Fibroblast of lung (primary cell): ENCODE measurements at places on chromosomes 5 and 9.

- no peak for DNase-seq
These were observed 668.2 kb downstream of the DTWD2 start for GRCh38 chr5:118320121-118320520.

DNA sequence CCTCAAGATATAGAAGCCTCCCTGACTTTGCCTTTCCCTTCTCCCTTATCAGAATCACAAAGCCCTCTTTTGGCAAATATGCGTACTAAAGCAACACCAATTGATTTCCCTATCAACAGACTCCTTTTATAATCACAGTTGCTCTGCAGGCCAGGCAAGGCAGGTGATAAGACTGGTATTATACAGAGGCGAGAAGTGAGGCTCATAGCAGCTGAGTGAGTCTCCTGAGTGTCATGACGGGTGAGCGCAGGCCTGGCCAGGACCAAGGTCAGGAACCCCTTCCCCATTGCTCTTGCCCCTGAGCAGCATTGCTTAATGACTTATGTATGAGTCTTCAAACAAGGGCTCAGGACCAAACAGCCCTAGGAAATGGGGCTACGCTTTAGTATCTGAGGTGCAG is 70.8 kb downstream of the FBXO38 start:
- no peak for DNase-seq

DNA sequence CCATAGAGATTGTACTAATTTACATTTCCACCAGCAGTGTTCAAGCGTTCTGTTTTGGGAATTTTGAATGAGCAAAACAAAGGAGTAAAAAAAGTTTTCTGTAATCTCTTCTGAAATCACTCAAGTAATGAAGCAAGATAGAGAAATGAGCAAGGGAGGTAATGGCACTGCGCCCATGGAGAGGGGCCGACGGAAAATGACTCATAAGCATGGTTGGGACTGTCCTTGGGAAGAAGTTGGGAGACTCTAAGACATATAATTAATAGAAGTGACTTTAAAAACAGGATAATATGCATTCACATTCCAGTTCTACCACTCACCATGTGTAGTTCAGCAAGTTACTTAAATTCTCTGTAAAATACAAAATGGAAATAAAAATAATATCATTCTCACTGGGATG is 62.5 kb upstream of the C5orf46 start:
- DNase-seq, result peak; percentile 42

DNA sequence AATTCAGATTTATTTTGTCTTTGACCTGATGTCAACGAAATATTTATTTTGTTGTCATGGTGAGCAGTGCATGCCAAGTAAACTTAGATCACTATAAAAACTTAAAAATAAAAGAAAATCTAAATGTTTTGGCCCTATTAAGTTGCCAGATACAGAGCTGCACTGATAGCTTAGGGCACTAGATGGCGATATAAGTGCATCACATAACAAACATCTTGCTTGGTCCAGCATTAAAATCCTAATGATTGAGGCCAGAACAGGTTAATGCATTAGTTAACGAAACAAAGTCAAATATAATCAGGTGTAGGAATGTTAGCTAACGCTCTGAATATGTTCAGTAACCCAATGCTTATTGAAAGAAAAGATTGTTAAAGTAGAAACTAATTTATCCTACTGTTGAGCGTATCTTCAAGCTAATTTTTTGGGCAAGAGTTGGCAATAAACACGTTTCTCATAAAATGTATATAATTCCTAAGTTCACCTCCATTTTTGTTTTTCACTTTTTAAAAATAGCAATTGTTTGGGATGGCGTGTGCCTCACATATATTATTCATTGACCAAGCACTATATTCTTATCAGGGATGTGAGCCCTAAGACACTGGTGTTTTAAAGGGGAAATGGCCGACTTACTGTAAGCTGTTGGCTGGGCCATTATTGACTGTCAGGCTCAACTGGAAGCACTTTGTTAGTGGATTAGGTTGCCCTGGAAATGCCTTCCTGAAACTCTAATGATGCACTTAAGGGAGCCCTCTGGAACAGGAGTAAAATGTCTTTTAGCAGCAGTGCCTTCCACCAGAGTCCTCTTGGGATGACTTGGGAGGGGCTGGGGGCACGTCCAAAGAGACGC is 33.3 kb downstream of the KCTD16 start:
- DNase-seq, result peak; percentile 62

GRCh38 chr5:97854871-97855762 is 672.1 kb upstream of the RIOK2 start:
- peak; percentile 75 for DNase-seq

DNA sequence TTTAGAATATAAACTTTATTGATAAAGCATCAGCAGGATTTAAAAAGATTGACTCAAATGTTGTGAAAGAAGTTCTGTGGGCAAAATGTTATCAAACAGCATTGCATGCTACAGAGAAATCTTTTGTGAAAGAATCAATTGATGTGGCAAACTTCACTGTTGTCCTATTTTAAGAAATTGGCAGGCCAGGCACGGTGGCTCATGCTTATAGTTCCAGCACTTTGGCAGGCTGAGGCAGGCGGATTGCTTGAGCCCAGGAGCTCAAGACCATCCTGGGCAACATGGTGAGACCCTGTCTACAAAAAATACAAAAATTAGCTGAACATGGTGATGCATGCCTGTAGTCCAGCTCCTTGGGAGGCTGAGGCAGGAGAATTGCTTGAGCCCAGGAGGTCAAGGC is 17.4 kb downstream of the ZBTB43 start:
- no peak for DNase-seq

DNA sequence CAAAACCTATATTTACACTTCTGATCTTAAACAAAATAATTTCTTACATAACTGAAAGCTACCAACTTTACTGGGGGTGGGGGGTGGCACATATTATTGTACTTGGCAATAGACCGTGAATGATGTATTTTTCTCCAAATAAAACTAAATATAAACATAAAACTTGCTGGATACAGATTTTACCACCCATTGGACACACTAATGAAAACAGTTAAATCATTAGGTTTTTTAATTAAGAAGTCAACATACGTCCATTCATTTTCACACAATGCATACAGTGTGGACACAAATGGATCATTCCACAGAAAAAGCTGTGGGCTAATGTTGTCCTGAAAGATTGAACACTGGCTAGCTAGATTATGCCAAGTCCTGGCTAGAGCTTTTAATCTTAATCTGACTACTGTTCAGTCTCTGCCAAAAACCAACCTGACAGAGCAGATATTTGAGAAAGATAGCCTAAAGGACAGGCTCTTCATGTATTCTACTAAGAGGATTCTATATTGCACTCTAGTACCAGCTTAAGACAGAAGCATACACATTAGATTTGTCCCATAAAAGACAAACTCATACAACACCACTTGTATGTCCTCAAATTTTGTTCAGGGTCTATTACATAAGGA is 118.1 kb downstream of the SIL1 start:
- DNase-seq, result no peak

DNA sequence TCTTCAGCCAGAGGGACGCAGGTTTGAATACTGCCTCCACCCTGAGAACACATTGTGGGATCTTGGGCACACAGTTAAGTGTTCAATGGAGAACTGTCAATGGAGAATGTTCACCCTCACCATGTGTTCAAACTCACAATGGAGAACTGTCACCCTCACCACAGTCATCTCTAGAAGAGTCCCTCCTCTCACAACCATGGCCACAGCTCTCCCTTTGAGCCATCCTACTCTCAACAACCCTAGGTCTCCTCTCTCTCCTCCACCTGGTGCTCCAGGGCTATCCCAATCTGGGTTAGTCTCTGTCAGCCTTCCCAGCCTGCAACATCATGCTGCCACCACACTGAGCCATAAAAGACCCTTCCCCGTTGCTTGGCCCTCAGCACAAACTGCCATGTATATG is 36.3 kb upstream of the HAND1 start:
- DNase-seq, result no peak

GRCh38 chr5:1755321-1755949 is 44.2 kb downstream of the MRPL36 start:
- no peak for DNase-seq

DNA sequence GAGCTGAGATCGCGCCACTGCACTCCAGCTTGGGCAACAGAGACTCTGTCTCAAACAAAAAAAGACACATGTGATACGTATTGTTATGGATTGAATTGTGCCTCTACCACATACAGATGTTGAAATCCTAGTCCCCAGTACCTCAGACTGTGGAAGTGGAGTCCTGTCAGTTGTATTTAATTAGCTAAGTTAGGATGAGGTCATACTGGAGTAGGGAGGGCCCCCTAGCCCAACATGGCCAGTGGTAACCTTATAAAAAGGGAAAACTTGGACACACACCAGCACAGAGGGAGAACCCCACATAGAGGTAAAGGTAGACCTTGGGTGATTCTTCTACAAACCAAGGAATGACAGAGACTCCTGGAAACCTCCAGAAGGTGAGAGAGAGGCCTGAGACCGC is 119.8 kb downstream of the GADD45G start:
- no peak for DNase-seq

DNA sequence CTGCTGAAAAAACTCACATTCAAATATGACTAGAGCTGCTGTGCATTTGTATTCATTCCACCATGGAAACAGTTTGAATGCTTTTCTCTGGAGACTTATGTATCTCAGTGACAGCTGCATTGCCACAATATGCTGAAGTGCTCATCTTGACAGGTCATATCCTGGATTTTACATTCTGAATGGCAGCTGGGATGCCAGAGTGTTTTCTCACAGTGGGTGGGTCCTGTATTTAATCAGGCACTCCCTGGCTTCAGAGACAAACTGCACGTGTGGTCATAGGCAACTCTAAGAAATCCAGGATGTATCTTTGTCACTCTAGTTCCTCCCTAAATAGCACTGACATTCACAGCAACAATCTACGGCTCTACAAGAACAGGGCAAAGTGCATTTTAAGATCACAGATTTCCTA is 75.6 kb downstream of the ST8SIA4 start:
- DNase-seq, result peak; percentile 27

GRCh38 chr9:116154976-116155697 is 1.5 kb downstream of the PAPPA start:
- DNase-seq, result peak; percentile 81

DNA sequence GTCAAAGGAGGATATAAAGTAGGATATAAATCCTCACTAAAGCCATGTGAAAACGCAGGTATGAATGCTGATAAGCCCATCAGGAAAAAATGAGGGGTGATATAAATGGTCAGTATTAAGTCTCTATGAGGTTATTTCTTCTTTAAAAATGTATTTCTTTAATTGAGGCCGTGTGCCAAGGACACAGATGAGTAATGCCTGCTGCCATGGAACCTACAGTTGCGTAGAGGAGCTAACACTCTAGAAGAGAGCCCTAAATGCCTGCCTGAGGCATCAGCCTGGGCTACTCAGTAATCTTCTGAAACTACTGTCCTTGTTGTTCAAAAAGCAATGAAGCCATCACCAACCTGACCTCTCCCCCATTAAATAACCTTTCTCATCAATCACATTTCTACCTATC is 84.9 kb downstream of the KLHL3 start:
- DNase-seq, result peak; percentile 7

DNA sequence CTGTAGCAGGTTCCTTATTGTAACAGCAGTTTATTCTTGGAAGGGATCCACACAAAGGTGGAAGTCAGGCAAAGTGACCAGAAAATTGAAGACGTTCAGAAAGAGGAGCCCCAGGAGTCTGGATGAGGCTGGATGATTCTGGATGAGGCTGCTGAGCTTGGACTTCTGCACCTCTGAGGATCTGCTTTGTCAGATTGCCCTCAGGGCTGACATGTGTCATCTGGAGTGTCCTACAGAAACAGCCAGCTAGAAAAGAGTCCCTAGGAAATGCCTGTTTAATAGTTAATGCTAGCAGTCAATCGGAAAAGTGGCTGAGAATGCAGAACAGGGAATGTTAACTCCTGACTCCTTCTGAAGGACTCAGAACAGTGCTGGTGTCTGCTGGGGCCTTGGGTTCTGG is 236.4 kb downstream of the LRRC70 start:
- DNase-seq, result no peak

DNA sequence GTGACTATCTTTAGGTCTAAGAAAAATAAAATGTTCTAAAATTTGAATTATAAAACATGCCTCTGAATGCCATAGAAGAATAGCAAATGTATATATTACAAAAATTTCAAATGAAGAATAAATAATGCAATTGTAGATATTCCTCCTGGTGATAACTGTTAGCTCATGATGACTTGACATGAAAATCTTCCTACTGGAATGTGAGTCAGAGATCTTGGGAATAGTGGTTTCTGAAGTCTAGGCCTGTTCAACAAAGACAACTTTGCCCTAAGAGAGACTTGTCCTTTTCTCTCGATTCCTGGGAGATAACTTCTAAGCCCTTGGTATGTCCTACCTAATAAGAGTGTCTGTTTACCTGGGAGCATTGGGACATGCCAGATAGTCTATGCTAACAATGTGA is 746.3 kb upstream of the RIOK2 start:
- DNase-seq, result peak; percentile 9
